ENCODE measurements at places on chromosomes 7 and 10.

- no peak for DNase-seq
Measured at GRCh38 chr7:28573059-28573553, 160.8 kb downstream of the CREB5 start.

DNA sequence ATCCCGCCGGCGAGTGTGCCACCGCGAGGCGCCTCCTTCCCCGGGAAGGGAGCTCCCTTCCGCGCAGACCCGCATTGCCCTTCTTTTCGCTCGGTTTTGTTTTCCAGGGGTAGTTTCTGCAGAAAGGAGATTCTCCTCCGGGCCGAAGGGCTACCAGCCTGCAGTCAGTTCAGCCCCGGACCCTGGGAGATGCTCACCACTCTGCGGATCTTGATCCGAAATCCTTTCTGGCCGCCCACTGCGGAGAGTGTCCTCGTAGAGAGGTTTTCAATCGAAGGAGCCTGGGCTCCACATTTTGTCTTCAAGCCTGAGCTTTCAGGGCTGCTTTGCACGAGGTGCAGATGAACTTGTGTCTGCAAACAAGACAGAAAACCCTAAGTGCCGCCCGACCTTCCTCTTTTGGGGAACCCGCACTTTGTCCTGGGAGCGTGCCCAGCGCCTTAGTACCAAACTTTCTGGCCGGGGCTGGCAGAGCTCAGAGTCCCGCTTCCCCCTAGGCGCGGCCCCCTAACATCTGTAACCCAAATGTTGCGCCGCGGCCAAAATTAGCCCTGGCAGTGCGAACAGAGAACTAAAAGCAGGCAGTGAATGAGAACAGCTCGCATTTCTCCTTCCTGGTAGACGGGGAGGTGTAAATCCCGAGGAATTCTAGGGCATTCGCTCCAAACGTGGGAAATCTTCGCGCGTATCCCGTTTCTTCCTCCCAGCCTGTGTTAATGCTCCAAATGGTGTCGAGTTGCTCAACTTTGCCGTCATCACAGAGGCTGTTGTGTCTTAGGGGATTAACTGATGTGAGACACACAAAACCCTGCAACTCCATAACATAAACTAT is 6.7 kb upstream of the EN2 start:
- no peak for DNase-seq

GRCh38 chr7:151925446-151926335 is 30.6 kb upstream of the GALNTL5 start:
- no peak for DNase-seq

GRCh38 chr10:10872764-10873163 is 144.9 kb upstream of the CELF2 start:
- DNase-seq: no peak

- DNase-seq: no peak
Measured at GRCh38 chr7:129368389-129368986, 65.7 kb upstream of the STRIP2 start.

- DNase-seq: no peak
Measured at GRCh38 chr10:73247509-73248258, 629 bp upstream of the DNAJC9 start.

DNA sequence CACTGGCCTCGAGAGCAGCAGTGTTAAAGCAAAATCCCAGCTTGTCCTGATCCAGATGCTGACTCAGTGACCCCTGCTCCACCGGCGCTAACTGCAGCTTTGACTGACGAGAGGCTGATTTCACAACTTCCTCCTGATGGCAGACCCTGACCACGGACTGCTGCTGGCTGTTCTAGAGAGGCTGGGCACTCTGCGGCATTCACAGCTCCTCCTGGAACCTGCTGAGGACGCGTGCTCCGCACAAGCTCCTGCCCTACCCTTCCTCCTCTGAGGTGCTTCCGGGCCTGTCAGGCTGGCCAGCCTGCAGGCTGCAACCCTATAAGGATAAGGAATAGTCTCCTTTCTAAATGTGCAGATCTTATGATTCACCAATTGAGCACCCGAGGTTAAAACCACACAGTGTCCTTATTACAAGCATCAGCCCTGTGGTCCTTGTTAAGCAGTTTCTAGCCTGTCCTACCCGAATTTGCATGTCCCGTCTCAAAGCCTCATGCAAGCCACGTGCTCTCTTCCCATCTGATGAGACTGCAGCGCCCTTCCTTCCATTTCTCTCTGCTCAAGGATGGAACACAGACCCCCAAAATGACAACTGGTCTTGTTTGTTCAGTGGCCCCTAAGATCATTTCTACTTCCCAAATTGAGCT is 35.5 kb upstream of the NCAPG2 start:
- DNase-seq: no peak

GRCh38 chr7:94022550-94022949 is 18.4 kb upstream of the BET1 start:
- DNase-seq: no peak

GRCh38 chr10:109956454-109957091 is 33.3 kb upstream of the XPNPEP1 start:
- DNase-seq: no peak

DNA sequence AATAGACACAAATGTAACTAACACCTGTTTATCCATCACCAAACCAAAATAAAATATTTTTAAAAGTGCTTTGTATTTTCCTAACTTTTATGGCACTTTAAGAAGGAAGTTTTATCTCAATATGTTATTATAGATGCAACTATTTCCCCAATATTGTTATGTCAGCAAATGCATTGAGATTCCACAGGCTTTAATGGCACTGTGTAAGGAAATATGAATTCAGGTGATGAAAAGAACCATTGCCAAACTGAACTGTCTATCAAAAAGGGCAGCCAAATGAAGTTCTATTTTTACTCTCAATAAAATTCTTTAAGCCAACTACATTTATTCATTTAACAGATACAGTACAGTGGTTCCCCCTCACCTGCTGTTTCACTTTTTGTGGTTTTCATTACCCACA is 67.2 kb upstream of the OIT3 start:
- no peak for DNase-seq

GRCh38 chr10:121511460-121511859 is 86.8 kb downstream of the FGFR2 start:
- no peak for DNase-seq

GRCh38 chr7:148084138-148084537 is 506.4 kb upstream of the C7orf33 start:
- DNase-seq: no peak

GRCh38 chr10:47041396-47042198 is 130.4 kb downstream of the PTPN20 start:
- no peak for DNase-seq

- no peak for DNase-seq
Measured at GRCh38 chr7:94907811-94908322, 473 bp downstream of the PPP1R9A start.

GRCh38 chr7:1678571-1679325 is 8.7 kb downstream of the ELFN1 start:
- no peak for DNase-seq

DNA sequence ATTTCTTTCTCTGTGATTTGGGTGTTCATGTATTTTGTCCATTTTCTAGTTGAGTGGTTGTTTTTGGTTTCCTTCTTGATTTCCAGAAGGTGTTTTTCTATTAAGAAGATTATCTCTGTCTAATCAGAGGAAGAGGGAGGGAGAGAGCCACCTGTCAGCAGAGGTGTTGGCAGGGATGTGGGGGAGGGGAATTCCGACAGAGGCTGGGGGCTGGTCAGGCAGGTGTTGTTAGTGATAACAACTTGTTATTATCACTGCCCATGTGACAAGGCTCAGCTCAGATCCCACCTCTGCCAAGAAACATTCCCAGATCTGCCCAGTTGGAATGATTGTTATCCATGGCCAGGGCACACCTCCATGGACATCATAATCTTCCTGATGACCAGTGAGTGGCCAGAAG is 293.4 kb downstream of the GFRA1 start:
- DNase-seq: no peak

- DNase-seq: no peak
Measured at GRCh38 chr7:70919481-70920073, 212.4 kb upstream of the GALNT17 start.

GRCh38 chr7:127609297-127609696 is 8.6 kb downstream of the PAX4 start:
- DNase-seq: no peak

All from stimulated activated CD8-positive, alpha-beta memory T cell treated with anti-CD3 and anti-CD28 coated beads, Interleukin-4, amount 100 ng/mL, for 24 hours (primary cell).